ENCODE measurements at places on chromosomes 5 and 9. TPM values are rescaled to one million over a fixed set of nuclear protein-coding genes. Genes with fewer than 3 reads are reported as not detected.

Gene CDH6
- 0.56 TPM for total RNA-seq

Gene SLC6A3
- not detected for total RNA-seq

Gene PCDHGA1
- total RNA-seq: 0.33 TPM

Gene RAD1
- 13.8 TPM for total RNA-seq

Gene PTTG1
- total RNA-seq: 190 TPM

Gene HTR4
- total RNA-seq: not detected

Gene FOXD4
- 0.17 TPM for total RNA-seq

Gene CYSRT1
- 0.37 TPM for total RNA-seq

Gene PLCXD3
- total RNA-seq: 0.51 TPM

Gene NME5
- 2.4 TPM for total RNA-seq

Gene TLX3
- not detected for total RNA-seq

Gene PCDHA9
- under 0.01 TPM for total RNA-seq

Gene CER1
- not detected for total RNA-seq

All from dermis blood vessel endothelial cell (primary cell).